Activated T-cell treated with anti-CD3 and anti-CD28 coated beads, Interleukin-2, amount 50 U/mL, for 24 hours (primary cell): ENCODE measurements at places on chromosomes 11 and 22.

GRCh38 chr11:33640730-33641371, 59.8 kb downstream of the C11orf91 start:
- no peak for DNase-seq

- DNase-seq = no peak
Measured at GRCh38 chr11:129950101-129951091, 52.2 kb downstream of the PRDM10 start.

- no peak for DNase-seq
Measured at GRCh38 chr22:42959576-42960509, 55.1 kb downstream of the PACSIN2 start.

DNA sequence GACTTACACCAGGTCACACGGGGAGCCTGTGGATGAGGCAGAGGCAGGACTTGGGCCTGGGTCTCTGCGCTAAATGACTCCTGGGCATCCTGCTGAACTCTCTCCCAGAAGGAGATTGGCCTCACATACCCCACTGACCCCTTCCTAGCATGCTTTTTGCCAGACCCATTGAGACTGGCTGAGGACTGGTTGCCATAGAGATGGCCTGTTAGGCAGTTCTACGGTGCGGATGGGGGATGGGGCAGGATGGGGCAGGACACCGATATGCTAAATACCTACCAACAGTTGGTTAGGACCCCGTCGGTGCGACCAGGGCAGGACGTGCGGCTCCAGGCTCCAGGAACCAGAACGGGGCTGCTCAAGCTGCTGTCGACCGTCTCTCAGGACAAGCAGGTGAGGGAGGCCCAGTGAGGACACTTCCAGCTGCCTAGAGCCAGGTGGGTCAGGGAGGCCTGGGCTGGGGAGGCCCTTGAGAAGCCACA, at the start of gene TSGA10IP:
Gene TSGA10IP (plus strand): TSS at position 51 of the 482 bp plus-strand sequence. CDS start 196 bp downstream, at position 247.
- no peak for DNase-seq

DNA sequence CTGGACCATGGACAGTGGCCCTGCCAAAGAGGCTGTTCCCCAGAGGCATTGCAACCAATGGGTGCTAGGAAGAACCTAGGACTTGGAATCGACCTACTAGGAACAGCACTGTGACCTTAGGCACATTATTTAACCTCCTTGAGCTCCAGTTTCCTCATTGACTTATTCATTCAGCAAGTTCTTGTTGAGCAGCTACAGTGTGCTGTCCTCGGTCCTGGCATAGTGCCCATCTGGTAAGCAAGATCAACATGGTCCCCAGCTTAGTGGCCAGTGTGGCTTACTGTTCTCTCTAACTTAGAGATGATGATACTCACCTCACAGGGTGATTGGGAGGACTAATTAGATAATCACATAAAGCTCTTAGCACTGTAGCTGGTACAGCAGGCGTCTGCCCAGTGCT, 8.2 kb downstream of the ABCG4 start:
- DNase-seq = no peak

DNA sequence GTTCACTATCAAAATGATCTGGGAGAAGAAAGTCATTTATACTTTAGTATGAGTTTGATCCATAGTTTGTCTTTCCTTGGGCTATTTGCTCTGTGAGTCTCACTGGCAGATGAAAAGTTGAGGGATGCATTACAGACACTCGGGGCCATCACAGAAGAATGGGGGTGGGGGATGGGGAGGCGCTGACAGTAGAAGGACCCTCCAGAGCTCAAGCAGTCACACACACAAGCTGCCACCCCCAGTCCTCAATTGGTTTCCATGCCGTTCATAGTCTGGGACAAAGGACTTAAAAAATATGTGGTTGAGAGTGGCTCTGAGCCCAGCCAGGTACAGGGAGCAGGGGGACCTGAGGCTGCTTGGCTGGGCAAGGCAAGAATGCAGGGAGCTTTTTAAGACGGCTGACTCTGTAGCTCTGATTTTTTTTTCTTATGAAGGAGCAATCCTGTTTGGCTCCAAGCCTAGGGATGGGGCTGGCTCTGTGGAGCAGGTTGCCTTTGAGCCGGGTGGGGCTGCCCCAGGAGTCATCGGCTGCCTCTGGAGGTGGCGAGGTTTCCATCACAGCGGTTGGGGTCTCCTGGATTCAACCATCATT, 13.3 kb upstream of the ANO1 start:
- no peak for DNase-seq

DNA sequence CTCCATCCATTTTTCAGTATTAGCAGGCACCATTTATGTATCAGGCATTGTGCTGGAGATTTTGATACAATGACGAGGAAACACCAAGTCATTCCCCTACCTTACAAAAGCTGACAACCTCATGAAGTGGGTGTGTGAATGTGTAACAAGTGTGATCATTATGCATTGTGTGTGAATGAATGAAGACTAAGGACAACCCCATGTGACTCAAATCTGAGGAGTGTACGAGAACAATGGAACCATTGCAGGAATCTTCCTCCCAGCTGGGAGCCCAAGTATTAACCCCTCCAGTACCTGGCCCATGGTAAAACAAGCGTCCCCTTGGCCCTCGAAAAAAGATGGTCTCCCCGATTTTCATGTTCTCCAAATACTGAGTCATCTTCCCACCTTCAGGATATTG, 4.4 kb downstream of the CYB5R2 start:
- no peak for DNase-seq
